NB4 (cell line): ENCODE measurements at places on chromosomes 7 and 10.

GRCh38 chr10:107653832-107654287 lies 489.4 kb upstream of the SORCS1 start:
- DNase-seq: peak; percentile 61

DNA sequence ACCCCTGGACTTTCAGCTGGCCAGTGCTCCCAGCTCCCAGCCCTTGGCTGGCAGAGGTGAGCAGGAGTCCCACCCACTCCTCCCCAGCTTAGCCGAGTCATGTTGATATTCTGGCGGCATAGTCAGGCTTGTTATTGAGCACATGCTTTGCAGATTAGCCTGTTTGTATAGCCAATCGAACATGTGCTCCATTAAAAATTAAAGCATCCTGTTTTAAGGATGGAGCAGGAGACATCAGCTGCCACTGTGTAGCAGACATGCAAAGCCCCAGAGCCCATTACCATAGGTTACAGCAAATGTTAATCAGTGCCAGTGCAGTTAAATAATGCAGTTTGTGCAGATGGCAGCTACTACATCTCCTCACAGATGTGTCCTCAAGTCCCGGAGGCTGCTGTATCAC lies 574.6 kb upstream of the GALNT17 start:
- DNase-seq: no peak

DNA sequence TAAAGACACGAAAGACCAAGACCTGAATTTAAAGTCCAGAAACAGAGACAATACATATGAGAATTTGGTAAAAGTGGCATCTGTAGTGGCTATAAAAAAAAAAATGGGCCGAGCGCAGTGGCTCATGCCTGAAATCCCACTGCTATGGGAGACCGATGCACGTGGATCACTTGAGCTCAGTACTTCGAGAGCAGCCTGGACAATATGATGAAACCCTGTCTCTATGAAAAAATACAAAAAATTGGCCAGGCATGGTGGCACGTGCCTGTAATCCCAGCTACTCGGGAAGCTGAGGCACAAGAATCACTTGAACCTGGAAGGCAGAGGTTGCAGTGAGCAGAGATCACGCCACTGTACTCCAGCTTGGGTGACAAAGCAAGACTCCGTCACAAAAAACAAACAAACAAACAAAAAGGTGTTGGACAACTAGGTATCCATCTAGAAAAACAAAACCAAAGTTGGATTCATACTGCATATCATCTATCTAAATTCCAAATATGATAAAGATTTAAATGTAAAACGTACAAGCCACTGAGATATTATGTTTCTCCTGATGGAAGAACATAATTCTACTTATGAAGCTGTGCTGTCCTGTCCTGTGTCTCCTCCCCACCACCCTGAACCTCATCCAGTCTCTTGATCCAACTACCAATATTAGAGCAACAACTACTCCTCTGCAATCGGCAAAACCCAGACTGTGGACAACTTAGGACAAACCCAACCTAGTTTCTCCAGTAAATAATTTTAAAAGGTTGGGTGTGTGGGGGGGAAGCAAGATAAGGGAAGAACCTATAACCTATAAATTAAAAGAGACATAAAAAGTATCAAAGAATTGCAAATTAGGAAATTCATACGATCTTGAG lies 53.7 kb downstream of the ATAD1 start:
- no peak for DNase-seq

DNA sequence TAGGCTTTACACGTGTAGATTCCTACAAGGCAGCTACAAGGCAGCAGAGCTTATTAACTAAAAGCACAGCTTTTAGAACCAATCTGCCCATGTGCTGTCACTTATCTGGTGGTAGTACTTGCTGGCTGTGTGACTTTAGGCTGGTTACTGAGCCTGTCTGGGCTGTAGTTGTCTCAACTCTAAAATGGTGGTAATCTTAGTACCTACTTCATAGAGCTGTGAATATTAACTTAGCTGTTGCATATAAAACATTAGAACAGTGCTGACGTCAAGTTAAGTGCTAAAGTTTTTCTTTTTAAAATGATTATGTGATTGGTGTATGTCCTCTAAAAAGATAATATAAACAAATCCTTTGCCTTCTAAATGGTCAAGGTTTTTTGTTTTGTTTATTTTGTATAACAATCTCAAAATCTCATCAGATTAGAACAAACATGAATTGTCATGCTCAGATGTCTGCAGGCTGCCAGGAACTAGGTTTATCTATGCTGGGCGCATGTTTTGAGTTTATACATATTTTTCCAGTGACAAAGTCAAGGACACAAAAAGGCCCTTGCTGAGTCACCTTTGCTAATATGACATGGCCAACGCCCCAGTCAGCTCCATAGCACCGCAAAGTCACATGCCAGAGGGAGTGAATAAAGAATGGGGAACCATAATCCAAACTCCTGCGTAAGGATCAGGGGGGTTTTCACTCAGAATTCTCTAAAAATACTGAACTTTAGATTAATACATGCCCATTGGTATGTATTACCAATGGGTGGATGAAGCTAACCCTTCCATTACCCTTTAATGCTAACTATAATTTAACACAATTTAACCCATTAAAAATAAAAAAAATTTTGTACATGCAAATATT lies 39.8 kb upstream of the ARL4A start:
- no peak for DNase-seq

DNA sequence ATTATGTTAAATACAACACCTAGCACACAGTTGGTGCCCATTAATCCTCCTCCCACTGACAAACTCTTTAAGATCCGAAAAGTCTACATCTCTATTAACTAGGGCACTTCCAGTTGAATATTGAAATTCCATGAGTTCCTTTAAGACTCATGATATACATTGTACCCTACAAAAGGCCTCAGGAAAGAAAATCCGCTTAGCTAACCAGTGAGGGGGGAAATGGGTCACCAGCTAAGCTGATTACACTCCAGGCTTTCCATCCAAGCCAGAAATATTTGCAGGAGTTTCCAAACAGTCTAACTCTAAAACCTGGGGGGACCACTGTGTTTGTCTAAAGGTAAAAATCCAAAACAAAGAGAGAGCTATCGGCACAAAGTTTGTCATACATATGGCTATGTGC lies 1.3 kb upstream of the LRIT2 start:
- no peak for DNase-seq

- peak; percentile 48 for DNase-seq
These were observed 229.8 kb upstream of the LRRN3 start for GRCh38 chr7:110861163-110861562.

GRCh38 chr10:47040041-47040491 lies 128.8 kb downstream of the PTPN20 start:
- DNase-seq: no peak

- peak; percentile 76 for DNase-seq
These were observed 14.0 kb upstream of the ZNF273 start for GRCh38 chr7:64888901-64889685.
